ENCODE measurements at places on chromosomes 6 and 20.

DNA sequence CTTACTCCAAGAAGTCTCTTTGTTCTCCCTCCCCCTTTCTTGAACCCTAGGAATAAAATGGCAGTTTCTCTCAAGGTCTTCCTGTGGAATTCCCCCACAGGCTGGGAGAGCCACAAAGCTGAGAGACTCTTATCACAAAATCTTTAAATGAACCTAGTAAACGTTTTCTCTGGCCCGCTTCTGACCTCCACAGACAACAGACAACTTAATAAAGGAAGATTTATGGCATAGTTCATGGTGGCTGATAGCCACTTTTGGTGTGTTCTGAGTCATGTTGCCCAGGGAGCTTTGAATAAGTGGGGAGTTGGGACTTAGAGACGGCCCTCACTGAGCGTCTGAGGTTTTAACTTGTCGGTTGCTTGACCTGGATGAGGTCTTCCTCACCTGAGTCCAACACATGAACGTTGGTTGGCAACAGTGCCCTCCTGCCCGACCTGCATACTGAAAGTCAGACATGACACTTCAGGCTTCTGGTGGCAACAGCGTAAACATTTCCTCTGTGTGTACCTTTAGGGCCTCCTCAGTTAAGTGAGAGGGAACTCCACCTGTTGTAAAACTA lies 124.1 kb downstream of the FOXO3 start:
- peak; percentile 48 for DNase-seq

GRCh38 chr6:144214622-144215401 lies 64.5 kb downstream of the STX11 start:
- no peak for DNase-seq

GRCh38 chr6:43873806-43874714 lies 104.0 kb downstream of the VEGFA start:
- peak; percentile 79 for DNase-seq

GRCh38 chr6:116011520-116011919 lies 49.2 kb downstream of the FRK start:
- peak; percentile 37 for DNase-seq

- DNase-seq: no peak
Measured at GRCh38 chr6:125075741-125076481, 77.7 kb upstream of the TPD52L1 start.

DNA sequence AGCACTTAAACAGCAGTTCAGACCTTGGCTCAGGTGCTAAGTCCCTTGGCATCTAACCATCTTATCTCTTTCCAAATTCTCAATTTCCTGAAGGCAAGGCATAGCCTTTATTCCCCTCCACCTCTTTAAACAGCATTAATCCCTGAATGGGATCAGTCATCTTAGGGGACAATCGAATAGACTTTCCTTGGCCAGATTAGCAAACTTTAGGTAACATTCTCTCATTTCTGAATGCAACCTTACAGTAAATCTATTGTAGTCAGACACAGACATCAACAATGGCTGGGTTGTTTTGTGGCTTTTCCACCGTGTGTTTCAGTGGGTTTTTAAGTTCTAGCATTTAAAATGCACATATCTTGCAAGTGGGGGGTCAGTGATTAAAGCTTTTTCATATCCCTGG lies 56.8 kb downstream of the ATP9A start:
- DNase-seq: no peak

GRCh38 chr20:57090590-57091560 lies 175.6 kb downstream of the BMP7 start:
- no peak for DNase-seq

- peak; percentile 40 for DNase-seq
Measured at GRCh38 chr6:112695001-112695400, 347.9 kb downstream of the RFPL4B start.

GRCh38 chr20:33653218-33653899 lies 8.8 kb upstream of the C20orf144 start:
- DNase-seq: peak; percentile 71

DNA sequence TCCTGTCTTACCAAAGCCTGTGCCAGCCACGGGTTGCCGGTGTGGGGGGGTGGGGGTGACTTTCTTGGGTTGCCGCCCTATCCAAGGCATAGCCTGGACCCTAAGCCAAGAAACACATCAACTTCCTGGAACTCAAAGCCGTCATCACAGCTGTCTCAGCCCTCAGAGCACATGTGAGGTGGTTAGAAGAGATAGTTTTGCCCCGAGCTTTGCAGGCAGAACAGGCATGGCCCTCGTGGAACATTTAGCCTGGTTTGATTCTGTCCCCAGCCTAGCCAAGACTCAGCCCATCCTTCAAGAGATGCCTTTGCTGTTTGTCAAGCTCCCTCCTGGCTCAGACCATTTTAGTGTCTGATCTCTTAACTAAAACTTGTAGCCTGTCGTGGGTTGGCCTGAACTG lies 64.9 kb downstream of the RREB1 start:
- no peak for DNase-seq

DNA sequence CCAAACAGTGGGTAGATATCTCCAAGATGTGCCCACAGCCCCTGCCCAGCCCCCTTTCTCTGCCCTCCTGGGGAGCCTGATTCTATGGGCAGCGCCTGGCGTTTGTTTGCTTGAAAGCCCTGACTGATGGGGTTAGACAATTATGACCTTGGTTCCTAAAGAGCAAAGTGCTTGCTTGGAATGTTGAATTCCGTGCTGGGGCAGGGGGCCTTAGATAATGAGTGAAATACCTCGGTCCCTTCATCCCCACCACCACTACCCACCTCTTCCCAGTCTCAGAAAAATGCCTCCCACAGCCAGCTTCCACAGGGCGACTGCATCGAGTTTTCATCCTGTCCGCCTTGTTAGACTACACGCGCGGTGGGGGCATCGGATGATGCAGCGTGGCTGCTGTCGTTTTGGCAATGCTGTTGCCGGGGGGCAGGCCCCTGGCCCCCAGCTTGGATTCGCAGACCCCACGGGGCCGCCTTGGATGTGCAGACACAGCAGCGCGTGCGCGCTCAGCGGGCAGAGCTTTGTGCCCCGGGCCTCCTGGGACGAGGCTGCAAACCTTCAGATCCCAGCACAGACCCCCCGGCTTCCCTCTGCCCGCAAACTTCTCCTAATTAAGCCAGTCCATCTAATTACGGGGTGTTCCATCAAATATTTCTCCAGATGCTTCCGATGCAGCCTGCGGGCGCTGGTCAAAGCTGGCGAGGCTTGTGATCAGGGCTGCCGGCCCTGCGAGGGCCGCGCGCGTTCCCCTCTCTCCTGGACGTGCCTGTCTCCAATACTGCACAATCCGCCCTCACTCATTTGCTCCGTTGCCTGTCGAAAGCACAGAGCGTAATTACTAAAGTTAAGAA lies 86.1 kb downstream of the LINC00237 start:
- DNase-seq: no peak

DNA sequence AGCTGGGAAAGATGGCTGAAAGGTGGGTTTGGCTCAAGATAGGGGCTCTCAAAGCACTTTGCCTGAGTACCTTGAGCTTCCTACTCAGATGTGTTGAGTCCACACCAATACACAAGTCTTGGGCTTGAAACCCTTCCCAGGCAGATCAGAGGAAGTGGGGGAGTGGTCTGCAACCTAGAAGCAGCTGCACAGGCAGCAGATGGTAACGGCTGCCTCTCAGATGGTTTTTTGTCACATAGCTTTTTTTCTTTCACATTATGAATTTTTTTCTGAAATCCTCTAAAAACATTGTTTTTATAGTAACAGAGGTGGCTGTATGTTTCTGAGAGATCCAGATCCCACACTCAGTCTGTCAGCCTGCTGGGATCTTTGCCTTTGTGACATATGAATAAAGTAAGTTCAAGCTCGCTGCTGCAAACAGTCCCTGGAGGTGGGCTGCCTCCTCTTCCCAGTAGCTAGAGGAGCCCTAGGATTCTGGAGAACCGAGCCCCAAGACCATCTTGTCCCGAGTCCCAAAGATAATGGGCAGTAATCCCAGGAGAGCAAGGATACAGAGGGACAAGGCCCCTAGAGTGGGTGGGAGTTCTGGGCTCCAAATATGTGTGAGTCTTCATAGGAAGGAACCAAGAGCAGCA lies 97.1 kb upstream of the TOP1 start:
- DNase-seq: no peak

GRCh38 chr6:128029826-128030225 lies 129.0 kb upstream of the THEMIS start:
- no peak for DNase-seq

DNA sequence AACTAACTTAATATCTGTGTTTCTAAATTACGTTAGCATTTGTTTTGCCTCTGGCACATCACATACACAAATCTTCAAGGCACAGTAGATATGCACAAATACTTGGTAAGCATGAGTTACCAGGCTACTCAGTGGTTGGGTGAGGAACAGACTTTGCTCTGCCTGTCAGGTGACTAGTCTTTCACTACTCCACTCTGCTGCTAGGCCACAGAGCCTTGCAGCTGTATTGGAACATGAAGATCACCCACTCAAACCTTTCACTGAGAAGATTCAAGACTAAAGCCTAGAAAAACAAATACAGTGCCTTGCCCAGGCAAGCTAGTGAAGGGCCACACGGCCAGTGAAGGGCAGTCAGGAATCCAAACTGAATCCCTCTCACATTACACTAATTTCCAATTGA lies 47.0 kb downstream of the DTNBP1 start:
- DNase-seq: peak; percentile 61

GRCh38 chr6:129440691-129441090 lies 269.3 kb downstream of the ARHGAP18 start:
- no peak for DNase-seq

- peak; percentile 95 for DNase-seq
Measured at GRCh38 chr6:35392111-35392702, 49.8 kb downstream of the PPARD start.

- no peak for DNase-seq
Measured at GRCh38 chr6:51983564-51983963, 103.8 kb downstream of the PKHD1 start.

- no peak for DNase-seq
Measured at GRCh38 chr6:17001188-17001587, 100.7 kb upstream of the STMND1 start.

DNA sequence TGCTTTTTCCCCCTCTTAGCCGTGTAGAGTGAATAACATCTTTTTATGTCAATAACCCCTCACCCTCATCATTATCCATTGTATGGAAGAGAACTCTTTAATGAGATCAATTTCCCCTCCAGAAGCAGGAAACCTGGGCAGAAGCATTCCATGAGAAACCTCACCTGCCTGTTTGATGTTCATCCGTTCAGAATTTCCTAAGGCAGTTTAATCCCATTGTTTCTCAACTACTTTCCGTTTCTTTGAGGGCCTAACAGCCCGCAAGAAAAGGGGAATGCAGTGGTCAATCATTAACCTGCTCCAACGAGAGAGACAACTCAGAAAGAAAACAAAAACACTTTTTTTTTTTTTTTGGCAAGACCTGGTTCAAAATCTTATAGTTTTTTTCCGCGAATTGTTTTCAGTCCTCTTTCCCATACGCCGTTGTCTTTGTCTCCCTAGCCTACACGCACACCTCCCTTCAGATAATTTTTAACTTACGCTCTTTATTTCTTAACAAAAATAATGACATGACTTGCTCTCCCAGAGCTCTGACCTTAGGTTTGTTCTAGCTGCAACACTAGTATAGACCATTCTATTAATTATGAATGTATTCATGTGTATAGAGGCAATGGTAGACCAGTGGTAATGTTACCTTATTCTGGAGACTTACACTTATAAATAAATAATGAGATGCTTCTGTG lies 25.6 kb upstream of the ID4 start:
- DNase-seq: peak; percentile 62

- peak; percentile 52 for DNase-seq
Measured at GRCh38 chr6:165664559-165665383, 1.7 kb upstream of the PDE10A start.

DNA sequence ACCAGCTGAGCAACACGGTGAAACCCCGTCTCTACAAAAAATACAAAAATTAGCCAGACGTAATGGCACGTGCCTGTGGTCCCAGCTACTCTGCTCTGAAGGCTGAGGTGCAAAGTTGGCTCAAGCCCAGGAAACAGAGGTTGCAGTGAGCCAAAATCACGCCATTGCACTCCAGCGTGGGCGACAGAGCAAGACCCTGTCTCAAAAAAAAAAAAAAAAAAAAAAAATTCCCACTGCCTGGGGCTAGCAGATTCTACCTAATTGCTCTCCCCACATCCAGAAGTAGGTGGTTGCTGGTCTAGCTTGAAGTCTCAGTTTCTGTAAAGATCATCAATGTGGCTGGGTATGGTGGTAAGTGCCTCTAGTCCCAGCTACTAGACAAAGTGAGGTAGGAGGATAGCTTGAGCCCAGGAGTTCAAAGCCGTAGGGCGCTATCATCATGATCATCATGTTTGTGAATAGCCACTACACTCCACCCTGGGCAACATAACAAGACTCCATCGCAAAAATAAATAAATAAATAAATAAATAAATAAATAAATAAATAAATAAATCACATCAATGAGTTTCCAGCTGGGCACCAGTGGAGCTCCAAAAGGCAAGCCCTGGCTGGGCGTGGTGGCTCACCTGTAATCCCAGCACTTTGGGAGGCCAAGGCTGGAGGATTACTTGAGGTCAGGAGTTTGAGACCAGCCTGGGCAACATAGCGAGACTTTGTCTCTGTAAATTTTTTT lies 6.3 kb upstream of the AP5S1 start:
- no peak for DNase-seq

GRCh38 chr6:73801652-73802268 lies 105.8 kb downstream of the CD109 start:
- DNase-seq: no peak

DNA sequence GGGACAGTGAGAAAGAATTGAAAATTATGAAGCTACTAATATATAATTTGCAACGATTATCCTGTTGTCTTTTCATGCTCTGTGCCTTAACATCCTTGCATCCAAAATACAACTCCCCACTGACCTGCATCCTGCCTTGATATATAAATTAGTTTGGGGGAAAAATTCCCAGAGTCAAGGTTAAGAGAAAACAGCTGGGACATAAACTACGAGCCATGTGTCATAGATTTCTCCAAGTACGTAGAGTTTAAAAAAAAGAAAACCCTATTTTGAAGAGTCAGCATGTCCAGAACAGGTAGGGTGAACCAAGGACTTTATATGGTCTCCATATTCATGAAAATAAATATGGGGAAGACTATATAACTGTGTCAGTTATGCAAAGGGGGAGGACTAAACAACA lies 123.8 kb upstream of the MARCKS start:
- DNase-seq: no peak

- DNase-seq: no peak
Measured at GRCh38 chr6:169895000-169895759, 143.8 kb downstream of the ERMARD start.

DNA sequence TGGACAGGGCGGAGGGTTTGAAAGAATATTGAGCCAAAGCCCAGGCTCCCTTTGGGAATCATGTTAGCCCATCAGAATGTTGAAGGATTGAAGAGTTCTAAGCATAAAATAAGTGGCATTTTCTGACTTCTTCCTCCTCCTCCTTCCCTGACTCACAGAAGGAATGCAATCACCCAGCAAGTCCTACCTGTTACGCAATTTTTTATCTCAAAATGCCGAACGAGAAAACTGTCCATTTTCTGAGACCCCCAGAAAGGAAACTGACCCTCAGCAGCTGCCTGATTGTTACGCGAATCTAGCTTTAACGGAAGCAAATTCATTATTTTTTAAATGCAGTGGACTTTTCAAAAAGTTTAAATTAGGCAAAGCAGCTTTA lies 4.7 kb upstream of the DNAJC5 start:
- DNase-seq: no peak

- DNase-seq: peak; percentile 61
Measured at GRCh38 chr6:166866839-166867637, 89.3 kb downstream of the RNASET2 start.

- no peak for DNase-seq
Measured at GRCh38 chr20:47453167-47453782, 48.4 kb upstream of the NCOA3 start.

GRCh38 chr6:158620963-158621693 lies 23.4 kb downstream of the DYNLT1 start:
- no peak for DNase-seq

Measured in stomach (tissue), 19 donors.